ENCODE measurements at places on chromosomes 13 and 19.
A peak's percentile ranks its signal among the peaks of the same experiment; 100 is the strongest.

- no peak for DNase-seq
Measured at GRCh38 chr13:112072534-112073244, 5.7 kb downstream of the SOX1 start.

DNA sequence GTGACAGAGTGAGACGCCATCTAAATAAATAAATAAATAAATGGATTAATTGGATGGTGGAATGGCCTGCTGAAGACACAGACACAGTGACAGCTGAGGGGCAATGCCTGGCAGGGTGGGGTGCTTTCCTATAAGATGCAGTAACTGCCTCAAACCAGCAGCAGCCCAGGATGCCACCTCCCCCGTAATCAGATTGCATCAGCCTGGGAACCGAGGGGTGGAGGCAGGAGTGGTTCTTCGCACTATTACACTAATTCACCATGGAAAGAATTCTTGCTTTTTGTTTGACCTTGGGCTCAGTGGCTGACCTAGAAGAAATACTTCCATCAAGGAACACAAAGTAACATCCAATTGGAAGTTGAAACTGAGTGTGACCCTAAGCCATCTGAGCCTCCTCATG lies 31.6 kb upstream of the USP12 start:
- no peak for DNase-seq

- DNase-seq, result no peak
Measured at GRCh38 chr19:53328967-53329366, 4.6 kb upstream of the ZNF845 start.

DNA sequence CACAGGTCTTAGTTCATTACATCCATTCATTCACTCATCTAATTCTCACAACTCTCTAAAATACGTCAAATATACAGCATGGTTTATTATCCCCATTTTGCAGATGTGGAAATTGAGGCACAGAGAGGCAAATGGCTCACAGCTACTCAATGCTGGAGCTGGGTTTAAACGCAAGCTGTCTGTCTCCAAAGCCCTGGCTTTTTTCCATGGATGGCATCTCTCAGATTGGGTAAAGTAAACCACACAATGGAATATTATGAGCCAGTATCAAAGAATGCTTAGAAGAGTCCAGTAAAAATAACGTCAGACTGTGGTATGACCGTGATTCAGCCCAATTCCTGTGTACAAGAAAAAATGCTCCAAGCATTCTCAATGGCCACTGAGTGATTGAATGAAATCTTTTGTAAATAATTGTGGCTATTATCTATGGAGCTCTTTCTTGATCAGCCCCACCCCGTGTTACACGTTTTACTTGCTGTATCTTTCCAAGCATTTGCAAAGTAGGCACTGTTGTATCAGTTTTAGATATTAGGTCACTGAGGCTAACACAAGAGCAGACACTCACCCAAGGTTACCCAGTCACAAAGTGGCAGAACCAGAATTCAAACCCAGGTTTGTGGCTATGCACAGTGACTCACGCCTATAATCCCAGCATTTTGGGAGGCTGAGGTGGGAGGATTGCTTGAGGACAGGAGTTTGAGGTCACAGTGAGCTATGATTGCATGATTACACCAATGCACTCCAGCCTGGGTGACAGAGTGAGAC lies 5.5 kb upstream of the ACP7 start:
- DNase-seq, result no peak

DNA sequence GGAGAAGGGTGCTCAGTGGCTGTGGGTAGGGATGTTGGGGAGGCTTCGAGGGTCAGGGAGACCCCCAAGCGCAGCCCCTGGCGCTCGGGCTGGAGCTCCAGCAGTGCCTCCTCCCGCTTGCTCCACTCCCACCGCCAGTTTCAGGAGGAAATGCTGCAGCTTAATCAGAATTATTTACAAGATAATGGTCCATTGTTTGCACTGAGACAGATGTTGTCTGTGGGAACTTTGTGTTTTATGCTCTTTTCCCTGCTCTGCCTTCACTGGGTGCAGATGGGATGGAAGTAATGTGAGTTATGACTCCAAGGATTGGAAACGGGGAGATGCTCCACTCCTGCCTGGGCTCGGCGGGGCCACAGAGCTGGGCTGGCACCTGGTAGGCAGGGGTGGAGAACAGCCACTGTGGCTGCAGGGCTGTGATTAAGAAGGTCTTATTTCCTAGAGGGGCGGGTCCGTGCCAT lies 192.4 kb downstream of the ZNF536 start:
- DNase-seq, result no peak

GRCh38 chr13:25415241-25415640 lies 43.5 kb downstream of the ATP8A2 start:
- DNase-seq, result no peak

DNA sequence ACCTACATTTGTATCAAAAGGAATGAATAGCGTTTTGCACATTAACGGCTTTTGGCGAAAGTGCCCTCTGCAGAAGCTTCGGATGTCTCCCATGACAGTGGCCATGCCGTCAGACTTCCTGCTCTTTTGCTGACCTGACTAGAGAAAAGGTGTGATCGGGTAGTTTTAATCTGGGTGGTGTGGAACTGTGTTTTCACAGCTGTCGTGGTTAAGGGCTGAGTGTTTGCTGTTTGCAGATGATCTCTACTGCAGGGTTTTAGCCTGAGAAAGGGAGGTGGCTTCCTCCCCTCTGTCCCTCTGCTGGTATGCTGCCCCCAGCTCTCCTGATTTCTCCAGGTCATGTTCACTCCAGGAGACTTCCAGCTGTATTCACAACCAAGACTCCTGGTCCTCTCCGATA lies 22.4 kb downstream of the ZNF71 start:
- no peak for DNase-seq

GRCh38 chr19:3978145-3978544 lies 7.1 kb downstream of the EEF2 start:
- no peak for DNase-seq

GRCh38 chr13:47126432-47126831 lies 229.6 kb upstream of the HTR2A start:
- DNase-seq, result no peak

GRCh38 chr13:41460074-41460465 lies 2.7 kb downstream of the RGCC start:
- no peak for DNase-seq

- no peak for DNase-seq
Measured at GRCh38 chr19:29117926-29118325, 95.0 kb downstream of the UQCRFS1 start.

DNA sequence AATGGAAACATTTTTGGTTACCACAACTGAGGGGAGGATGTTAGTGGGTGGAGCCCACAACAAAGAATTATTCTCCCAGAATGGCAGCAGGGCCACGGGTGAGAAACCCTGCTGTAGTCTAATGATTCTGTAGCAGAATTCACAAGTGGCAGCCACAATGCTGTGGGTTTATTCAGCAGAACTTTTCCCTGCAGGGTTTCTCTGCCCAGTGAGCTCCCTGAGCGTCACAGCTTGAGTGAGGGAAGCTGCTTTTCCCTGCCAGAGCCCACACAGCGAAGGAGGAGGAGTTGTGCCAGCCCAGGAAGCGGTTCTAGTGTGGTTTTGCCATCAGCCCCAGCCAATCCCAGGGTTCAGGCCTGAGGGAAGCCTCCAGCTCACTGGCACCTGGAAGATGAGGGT lies 4.4 kb downstream of the ATP12A start:
- no peak for DNase-seq

DNA sequence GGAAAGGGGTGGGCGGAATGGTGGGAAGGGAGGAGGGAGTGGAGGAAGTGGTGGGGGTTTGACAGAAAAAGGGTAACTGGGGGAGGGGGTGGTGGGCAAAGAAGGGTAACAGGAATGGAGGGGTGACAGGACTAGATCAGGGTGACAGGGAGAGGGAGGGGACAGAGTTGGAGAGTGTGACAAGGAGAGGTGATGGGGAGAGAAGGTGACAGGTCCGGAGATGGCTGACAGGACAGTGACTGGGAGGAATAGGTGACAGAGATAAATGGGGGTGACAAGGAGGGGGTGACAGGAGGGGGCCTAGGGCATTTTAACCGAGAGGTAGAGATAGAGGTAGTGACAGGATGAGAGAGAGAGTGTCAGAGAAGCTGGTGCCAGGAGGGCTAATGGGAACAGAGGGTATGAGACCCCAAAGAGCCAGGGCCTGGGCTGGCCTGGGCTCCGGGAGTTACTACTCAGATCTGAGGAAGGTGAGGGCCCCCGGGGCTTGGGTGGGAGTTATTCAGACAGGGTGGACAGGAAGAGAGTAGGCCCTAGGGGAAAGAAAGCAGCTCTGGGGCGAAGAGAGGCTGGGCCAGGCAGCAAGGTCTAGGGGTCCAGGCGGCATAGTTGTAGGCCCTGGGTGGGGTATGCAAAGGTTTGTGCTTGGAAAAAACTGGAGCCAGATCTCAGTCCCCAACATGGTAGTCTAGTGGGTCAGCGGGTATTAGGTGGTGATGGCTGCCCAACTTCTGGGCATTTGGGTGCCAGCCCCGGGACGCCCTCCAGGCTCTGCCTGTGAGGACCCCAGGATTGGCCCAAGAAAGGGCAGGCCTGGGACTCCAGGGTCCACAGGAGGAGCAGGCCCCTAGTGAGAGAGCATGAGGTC lies 660 bp downstream of the CIC start:
- DNase-seq, result no peak

GRCh38 chr19:41225238-41226052 lies 6.4 kb downstream of the AXL start:
- DNase-seq, result no peak

DNA sequence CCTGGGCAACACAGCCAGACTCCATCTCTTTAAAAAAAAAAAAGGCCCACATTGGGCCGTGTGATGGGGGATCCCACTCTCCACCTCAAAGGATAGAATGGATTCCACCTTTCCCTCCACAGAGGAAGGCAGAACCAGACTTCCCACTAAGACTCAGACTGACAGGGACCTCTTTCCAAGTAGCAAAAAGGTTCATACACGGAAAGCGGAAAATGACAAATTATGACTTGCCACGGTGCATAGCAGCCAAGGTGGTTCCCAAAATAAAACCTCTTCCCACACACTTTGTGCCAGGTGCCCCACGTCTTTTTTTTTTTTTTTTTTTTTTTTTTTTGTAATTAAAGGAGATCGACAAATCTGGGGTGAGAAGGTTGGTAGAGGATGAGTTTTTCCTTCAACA lies 14.4 kb upstream of the TTYH1 start:
- no peak for DNase-seq

- no peak for DNase-seq
Measured at GRCh38 chr13:94917824-94918223, 205.5 kb upstream of the SOX21 start.

DNA sequence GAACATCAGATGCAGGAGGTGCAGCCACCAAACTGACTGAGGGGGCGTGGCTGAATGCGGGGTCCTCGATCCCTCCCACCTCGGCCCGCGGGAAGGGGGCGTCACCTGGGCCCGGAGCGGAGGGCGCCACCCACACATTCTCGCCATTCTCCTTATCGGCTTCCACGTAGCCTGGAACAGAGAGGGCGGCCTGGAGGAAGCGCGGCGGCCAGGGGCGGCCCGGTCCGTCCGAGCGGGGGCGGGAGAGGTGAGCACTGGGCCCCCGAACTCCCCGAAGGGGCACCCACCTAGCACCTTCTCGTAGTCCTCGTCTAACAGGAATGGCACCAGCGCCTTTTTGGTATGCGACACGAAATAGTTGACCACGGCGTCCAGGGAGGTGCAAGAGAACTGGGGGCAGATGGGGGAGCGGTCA lies 11.8 kb downstream of the STAP2 start:
- no peak for DNase-seq

DNA sequence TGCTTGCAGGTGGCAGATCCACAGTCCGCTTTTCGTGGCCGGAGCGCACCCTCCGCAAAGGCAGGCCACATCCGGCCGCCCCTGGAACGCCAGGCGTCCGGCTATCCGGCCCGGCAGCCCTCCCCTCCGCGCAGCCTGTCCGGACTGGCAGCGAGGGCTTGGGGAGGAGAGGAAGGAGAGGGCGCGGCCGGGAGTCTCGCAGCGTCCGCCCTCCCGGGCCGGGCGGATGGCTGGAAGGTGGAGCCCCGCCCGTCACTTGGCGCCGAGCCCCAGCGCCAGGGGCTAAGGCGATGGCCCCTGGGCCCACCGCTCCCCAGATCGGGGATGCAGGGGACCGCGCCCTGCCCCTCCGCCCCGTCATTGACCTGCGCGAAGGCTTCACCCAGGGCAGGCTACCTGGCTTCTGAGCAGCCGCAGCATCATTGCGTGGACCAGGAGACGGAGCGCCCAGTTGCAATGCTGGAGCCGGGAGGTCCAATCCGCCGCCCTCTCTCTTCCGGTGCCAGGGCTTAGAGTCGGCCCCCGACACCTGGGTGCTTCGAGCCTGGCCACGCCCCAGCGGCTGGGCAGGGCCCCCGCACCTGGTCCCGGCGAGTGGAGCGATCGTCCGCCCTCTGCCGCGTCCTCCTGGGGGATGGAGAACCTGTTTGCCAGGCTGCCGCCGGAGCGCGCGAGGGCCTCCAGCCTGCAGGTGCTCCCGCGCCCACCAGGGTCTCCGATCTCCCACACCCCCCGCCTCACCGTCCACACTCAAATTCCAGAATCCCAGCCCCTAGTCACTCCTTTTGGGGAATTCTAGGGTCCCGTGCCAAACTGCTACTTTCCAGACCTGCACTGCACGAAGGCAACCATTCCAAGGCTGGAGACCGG lies at the start of gene FUT1:
TSS of gene FUT1 (minus strand) at position 146 of the 870 bp plus-strand sequence. CDS start 1,360 bp downstream, outside the sequence.
- peak; percentile 20 for DNase-seq

- DNase-seq, result no peak
Measured at GRCh38 chr19:49912965-49913685, 15.9 kb upstream of the ATF5 start.

DNA sequence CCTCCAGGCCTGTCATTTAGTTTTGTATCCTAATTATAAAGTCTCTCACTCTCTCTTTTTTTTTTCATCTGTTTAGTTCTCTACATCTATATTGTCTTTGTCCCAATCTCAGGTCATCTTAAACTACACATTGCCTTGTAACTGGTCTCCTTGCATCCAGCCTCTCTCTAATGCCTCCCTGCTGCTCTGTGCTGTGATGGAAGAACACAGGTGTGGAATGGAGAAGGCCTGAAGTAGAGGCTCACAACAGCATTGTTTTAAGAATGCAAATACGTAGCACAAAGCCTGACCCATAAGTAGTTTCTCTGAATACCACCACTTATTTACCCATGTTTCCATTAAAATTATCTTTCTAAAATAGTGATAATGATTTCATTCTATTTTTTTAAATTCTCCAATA lies 108.8 kb upstream of the FRY start:
- no peak for DNase-seq

- DNase-seq, result no peak
Measured at GRCh38 chr19:42695811-42696503, 44.3 kb downstream of the PSG3 start.

DNA sequence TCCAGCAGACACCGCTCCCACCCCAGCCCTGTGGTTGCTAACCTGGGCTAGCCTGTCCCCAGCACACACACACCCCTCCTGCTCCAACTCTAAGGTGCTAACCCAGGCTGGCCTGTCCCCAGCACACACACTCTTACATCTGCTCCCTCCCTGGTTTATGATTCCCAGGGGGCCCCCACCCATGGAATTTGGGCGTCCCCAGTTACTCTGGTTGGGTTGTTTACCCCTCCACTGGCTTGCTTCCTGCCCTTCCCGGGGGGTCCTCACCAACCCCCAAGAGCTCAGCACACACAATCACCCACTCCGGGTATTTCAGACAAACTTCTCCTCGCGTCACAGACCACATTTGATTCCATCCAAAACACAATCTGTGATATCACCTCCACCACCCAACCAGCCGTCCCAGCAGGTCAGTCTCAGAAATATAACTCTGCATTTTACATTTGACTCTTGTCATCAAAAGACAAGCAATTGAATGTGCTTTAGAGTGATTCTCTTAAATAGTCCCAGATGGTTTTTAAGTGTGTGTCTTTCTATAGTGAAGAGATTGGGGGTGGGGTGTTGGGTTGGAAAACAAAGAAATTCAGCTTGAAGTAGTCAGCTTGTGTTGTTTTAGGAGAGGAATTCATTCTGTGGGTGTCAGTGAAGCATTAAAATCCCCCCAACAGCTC lies 20.1 kb downstream of the COL4A2 start:
- DNase-seq, result no peak
